Myocyte (in vitro differentiated cells): ENCODE measurements at places on chromosomes 3 and 15. TPM values are rescaled to one million over a fixed set of nuclear protein-coding genes. Genes with fewer than 3 reads are reported as not detected.

GHSR gene
- not detected in 2 replicates for total RNA-seq

SH3GL3 gene
- total RNA-seq = 0.88 TPM in 1 of 2 replicates, not detected in the other

FAM43A gene
- total RNA-seq = 2.2 and 2.9 TPM in 2 replicates

C2CD4A gene
- total RNA-seq = not detected in 2 replicates

PSTPIP1 gene
- total RNA-seq = not detected in 2 replicates

XXYLT1 gene
- 14.5 and 20.1 TPM in 2 replicates for total RNA-seq

RUVBL1 gene
- total RNA-seq = 50.0 and 57.9 TPM in 2 replicates

ISLR2 gene
- not detected in 2 replicates for total RNA-seq

SNX22 gene
- 0.16 TPM in 1 of 2 replicates, not detected in the other for total RNA-seq

SLC24A5 gene
- not detected in 2 replicates for total RNA-seq

RASL12 gene
- total RNA-seq = 0.94 TPM in 1 of 2 replicates, not detected in the other

DCP1A gene
- 10.6 and 12.2 TPM in 2 replicates for total RNA-seq

GPR62 gene
- not detected in 2 replicates for total RNA-seq

ZNF620 gene
- 0.37 and 1.1 TPM in 2 replicates for total RNA-seq

CCDC54 gene
- not detected in 2 replicates for total RNA-seq

RASGRP1 gene
- total RNA-seq = 0.05 and 0.27 TPM in 2 replicates

GRAMD2A gene
- total RNA-seq = not detected in 2 replicates

CYP8B1 gene
- total RNA-seq = not detected in 2 replicates

MYLK gene
- 28.3 and 46.2 TPM in 2 replicates for total RNA-seq

DPPA2 gene
- not detected in 2 replicates for total RNA-seq

SLC9A9 gene
- total RNA-seq = 7.4 and 13.2 TPM in 2 replicates

GOLGA8S gene
- total RNA-seq = not detected in 2 replicates

KIF9 gene
- total RNA-seq = 6.9 and 8.9 TPM in 2 replicates
